ENCODE measurements at places on chromosomes 13 and 19.

- no peak for DNase-seq
Observed at GRCh38 chr13:75927183-75927669, 291.1 kb downstream of the LMO7 start.

- DNase-seq = no peak
Observed at GRCh38 chr19:723714-724113, 15.0 kb downstream of the PALM start.

DNA sequence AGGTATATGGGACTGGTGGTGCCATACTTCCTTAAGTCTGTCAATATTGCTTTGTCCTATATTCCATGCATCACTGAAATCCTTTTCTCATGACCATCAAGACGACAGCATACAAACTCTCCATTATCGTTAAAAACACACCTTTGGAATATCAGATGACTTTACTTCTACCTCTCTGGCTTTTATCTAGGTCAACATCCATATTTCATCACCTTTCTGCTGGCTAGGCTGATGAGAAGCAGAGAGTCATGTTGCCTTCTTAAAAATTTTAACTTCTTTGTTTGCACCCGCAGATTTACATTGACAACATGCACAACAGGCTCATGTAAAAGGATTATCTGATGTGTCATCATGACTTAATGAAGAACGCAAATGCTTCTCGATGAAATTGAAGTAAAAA lies 771.4 kb downstream of the OLFM4 start:
- no peak for DNase-seq

DNA sequence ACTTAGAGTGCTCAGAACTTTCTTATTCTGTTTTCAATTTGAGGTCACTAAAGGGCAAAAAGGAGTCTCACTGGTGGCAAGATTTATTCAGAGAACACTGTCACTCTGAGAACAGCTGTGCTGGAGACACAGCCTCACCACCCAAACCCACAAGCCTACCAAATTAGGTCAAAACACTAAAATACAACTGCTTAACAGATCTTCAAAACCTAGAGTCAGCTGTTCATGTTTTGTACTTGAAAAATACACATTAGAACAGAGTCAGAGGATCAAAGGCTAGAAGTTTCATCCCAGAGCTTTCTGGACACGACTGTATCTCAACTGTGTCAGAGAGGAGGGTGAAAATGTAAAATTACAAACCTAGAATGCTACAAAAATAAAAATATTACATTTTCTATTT lies 89.3 kb downstream of the MIPEP start:
- DNase-seq = no peak

GRCh38 chr13:39037410-39037879 lies 444 bp downstream of the PROSER1 start:
- no peak for DNase-seq

GRCh38 chr19:36688058-36688457 lies 646 bp downstream of the ZNF567 start:
- no peak for DNase-seq

All from type B pancreatic cell (in vitro differentiated cells).